ENCODE measurements at places on chromosomes 5 and 9.

- no peak for DNase-seq
Observed at GRCh38 chr5:56264417-56265025, 31.4 kb upstream of the ANKRD55 start.

DNA sequence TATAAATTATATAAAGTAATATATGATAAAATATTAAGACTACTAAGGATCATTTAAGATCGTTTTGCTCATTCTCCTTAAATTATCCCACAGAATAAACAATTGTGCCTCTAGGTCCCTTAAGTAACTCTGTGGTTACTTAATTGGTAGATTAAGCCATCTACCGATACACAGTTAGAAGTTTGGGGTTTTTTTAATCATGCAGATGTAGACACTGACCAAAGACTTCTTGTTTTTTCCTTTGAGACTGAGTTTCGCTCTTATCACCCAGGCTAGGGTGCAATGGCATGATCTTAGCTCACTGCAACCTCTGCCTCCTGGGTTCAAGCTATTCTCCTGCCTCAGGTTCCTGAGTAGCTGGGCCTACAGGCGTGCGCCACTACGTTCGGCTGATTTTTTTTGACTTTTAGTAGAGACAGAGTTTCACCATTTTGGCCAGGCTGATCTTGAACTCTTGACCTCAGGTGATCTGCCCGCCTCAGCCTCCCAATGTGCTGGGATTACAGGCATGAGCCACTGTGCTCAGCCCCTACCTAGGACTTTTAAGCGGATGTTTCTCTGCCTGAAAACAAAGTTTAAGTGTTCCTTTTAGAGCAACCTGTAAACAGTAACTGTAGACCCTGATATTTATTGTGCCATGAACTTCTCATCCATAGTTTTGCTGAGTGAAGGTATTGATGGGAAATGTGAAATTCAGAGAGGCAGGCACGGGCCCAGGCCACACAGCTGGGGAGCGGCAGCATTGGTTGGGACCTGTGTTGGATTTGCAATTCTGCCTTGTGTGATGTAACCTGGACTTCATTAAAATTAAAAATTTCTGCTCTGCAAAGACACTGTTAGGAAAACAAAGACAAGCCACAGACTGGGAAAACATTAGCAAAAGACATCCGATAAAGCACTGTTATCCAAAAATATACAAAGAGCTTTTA lies 11.6 kb downstream of the CEL start:
- no peak for DNase-seq

- DNase-seq, result peak; percentile 24
Observed at GRCh38 chr5:43336159-43336558, 22.9 kb upstream of the HMGCS1 start.

DNA sequence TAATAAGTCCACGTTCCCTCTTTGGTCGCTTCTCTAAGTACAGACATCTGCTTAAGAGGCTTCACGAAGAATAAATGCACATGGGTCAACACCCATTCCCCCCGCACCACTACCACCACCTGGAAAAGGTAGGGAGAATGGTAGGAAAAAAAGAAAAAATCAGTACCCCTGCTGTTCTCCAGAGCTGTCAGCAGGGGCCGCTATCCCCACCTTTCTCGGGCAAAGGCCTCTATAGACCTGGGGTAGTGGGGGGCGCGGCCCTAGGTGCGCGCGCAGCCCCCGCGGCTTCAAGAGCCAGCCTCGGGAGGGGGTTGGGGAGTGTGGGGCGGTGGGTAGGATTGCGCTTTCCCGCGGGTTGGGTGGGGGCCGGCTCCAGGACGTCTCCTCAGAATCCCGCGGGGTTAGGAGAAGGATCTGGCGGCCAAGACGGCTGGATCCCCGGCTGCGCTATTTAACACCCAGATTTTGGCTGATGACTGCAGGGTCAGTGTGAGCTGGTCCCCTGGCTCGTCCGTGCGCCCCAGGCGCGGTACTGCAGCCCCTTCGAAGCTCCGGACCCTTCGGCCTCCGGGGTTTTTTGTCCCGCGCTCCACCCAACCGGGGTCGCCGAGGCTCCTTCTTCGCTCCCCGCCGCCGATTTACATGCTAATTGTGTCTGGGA lies 1.6 kb upstream of the SEMA6A start:
- peak; percentile 66 for DNase-seq

- DNase-seq, result no peak
Observed at GRCh38 chr9:78118742-78119473, 87.3 kb upstream of the GNAQ start.

All from activated naive CD8-positive, alpha-beta T cell treated with anti-CD3 and anti-CD28 coated beads for 36 hours (primary cell).